ENCODE measurements at places on chromosomes 7 and 10.
A peak's percentile ranks its signal among the peaks of the same experiment; 100 is the strongest.

- DNase-seq: peak; percentile 48
Observed at GRCh38 chr10:89427629-89428028, 13.3 kb downstream of the IFIT5 start.

GRCh38 chr10:8034466-8035005 lies 20.0 kb upstream of the GATA3 start:
- no peak for DNase-seq

GRCh38 chr7:127415060-127415742 lies 22.7 kb upstream of the ZNF800 start:
- no peak for DNase-seq

DNA sequence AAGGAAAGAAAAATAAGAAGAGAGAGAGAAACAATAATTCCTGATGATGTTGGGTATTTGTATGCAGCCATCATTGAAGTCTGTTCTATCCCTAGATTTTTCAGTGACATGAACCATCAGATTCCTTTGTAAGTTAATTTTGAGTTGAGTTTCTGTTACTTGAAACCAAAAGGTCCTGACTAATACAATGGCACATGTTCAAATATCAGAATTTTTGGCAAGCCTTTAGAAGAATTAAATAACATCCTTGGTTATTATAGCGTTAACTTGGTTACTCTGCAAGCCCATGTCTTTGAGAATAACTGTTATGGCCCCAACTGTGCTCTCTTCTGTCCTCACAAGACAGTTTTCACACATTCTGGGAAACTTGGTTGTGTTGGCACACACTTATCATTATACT lies 66.5 kb downstream of the SYPL1 start:
- peak; percentile 66 for DNase-seq

- no peak for DNase-seq
Observed at GRCh38 chr7:10913457-10913856, 60.2 kb upstream of the PHF14 start.

- peak; percentile 14 for DNase-seq
Observed at GRCh38 chr7:116101704-116102103, 71.1 kb upstream of the TFEC start.

DNA sequence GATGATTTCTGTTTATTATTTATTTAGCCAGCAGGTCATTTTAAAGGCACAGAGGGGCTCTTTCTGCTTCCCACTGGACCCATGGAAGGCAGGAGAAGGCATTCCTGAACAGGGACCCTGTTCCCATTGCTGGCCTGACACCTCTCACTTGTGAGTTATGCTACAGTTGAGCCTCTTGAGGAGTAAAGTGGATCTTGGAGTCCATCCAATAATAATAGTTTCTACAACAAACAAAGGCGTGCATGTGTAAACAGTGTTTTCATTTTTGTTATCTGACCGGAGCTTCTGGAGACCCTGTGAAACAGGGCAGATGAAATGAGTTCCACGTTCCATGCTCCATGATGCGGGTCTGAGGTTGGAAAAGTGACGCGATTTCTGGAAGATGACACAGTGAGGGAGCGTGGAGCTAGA lies 127.3 kb upstream of the HABP2 start:
- peak; percentile 17 for DNase-seq

GRCh38 chr10:93695740-93696139 lies 6.7 kb downstream of the FRA10AC1 start:
- DNase-seq: no peak

- no peak for DNase-seq
Observed at GRCh38 chr10:104232613-104233102, 494 bp upstream of the CFAP43 start.

DNA sequence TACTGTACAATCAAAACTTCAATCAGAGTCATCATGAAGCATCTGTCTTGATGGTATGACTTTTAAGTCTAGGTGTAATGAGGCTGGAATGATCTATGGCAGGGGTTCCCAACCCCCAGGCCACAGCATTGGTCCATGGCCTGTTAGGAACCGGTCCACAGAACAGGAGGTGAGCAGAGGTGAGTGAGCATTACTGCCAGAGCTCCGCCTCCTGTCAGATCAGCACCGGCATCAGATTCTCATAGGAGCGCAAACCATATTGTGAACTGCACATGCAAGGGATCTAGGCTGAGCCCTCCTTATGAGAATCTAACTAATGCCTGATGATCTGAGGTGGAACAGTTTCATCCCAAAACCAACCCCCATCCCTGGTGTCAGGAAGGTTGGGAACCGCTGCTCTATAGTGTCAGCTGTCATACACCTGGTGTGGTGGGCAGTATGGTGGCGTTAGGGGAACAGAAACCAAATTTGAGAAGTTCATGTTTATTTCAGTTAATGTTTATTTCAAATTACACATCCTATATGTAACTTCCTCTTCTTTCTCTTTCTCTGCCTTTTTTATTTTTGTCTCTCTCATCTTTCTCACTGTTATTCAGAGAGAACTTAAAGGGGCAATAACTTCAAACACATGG lies 432.6 kb downstream of the TNS3 start:
- no peak for DNase-seq

- DNase-seq: no peak
Observed at GRCh38 chr7:110780712-110781111, 310.2 kb upstream of the LRRN3 start.

Measured in cardiac fibroblast (primary cell).